Heart left ventricle (tissue), 16 donors: ENCODE measurements at places on chromosomes 1 and 21.
A peak's percentile ranks its signal among the peaks of the same experiment; 100 is the strongest.

- DNase-seq: no peak
Measured at GRCh38 chr1:65323246-65323645, 13.9 kb downstream of the DNAJC6 start.

- DNase-seq: no peak
Measured at GRCh38 chr1:209646558-209646957, 5.7 kb downstream of the LAMB3 start.

- DNase-seq: no peak
Measured at GRCh38 chr1:93738075-93738622, 56.5 kb upstream of the BCAR3 start.

DNA sequence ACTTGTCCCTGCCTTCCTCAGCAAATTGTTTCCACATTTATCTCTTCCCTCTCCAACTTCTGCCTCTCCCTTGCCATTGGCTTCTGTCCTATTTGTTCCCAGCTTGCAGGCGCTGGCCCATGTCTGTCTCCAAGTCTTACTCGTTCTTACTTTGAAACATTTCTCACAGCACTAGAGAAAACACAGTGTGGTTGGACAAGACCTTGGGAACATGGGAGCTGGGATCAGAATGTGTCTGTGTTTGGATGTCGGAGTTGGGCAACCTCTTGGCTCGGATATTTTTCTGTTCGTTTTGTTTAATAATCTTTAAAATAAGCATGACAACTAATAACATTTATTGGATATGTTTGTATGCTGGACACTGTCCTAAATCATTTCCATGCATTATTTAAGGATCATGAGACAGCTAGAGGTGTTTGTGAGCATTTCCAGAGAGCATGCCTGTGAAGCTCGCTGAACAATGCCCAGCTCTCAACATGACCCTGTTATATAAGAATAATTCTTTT lies 5.9 kb upstream of the BRWD1 start:
- peak; percentile 73 for DNase-seq

- DNase-seq: no peak
Measured at GRCh38 chr1:233393084-233393840, 65.7 kb downstream of the MAP3K21 start.

- DNase-seq: no peak
Measured at GRCh38 chr1:237146241-237146640, 104.3 kb downstream of the RYR2 start.

- DNase-seq: no peak
Measured at GRCh38 chr1:48194801-48195200, 27.7 kb upstream of the SLC5A9 start.

DNA sequence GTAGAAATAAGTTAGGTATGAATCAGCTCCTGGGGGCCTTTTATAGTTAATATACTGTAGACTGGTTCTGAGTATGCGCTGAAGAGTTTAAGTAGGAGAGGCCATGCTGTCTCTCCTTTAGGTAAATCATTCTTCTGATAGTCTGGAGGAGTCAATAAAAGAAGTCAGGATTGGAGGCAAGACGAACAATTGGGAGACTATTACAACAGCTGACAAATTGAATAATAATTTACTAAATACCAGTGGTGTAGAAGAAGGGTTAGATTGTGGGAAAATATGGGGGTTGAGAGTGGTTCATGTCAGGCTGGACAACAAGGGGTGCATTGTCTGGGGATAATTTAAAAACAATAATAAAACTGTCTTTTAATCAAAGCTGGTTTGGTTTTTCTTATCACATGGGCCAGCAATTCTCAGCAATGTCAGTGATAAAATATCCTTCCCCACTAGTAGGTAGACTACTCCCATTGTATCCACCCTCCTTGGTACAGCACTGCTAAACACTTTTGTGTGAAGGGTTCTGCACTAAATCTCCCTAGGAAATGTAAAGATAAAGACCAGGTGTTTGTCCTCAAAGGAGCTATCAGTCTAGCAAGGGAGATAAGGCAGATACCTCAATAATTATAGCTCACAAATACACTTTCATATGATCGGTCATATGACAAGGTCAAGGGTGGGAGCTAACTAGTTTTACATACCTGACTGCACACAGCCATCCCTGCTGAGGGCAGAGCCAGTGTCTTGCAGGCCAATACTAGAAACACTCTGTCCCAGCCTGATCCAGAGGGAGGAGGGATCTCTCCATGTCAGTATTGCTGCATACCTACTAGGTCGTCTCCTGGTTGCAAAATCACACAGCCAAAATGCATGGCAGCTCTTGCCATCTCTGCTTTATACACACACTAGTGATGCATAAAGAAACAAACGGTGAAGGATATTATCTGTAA lies 299.7 kb downstream of the VAV3 start:
- DNase-seq: no peak

- no peak for DNase-seq
Measured at GRCh38 chr21:40164905-40165772, 297.9 kb downstream of the PCP4 start.

- DNase-seq: no peak
Measured at GRCh38 chr1:243946946-243947345, 96.9 kb upstream of the AKT3 start.

DNA sequence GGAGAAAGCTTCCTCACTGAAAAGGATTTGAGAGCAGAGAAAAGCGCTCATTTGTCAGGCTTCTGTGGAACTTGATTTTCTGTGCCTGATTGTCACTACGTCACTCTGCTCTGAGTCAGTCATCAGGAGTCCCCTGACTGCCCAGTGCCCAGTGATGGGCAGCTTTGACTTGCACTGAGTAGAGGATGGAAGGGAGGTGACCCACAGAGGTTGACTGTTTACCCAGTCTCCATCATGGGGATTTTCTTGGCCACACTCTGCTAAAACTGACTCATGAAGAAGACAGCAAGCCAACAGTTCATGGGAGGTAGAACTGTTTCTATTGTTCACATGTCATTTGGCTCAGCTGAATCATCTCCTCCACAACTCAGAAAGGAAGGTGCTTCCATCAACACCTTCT lies 82.1 kb upstream of the DUSP10 start:
- DNase-seq: no peak

GRCh38 chr1:208756339-208756981 lies 512.3 kb upstream of the PLXNA2 start:
- no peak for DNase-seq

DNA sequence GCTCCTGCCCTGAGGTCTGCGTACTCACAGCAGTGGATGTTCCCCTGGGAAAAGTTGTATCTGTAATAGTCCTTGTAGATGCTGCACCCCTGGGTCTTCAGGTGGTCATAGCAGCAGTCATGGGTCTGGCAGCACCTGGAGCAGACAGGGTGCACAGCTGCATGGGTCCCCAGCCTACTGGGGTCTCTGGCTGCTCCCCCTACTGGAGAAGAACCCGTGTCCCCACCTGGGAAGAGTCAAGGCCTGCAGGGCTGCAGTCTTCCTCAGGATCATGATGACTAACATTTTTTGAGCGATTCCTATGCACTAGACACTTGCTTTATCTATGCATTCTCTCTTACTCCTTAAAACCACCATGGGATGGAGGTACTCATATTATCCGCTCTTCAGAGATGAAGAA lies 3.9 kb downstream of the PLA2G2D start:
- no peak for DNase-seq

DNA sequence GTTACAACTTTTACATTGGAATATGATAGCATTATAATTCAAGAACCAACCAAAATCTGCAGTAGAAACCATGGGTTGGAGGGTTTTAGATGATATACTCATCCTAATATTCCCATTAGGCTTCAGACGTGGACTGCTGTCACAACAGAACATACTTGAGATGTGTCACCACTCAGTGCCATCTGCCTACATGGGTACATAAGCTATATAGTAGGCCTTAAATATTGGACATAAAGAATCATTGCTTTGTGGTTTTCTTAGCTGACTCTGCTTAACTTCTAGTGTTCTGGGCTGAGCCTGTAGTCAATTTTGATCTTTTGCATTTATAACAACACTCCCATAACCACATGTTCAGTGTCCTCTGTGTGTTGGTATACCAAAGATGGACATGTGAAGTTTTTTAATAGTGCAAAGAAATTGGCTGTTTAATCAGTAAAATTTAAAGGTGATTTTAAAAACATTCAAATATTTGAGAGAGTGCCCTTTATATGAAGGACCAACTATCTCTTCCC lies 14.2 kb downstream of the RAP1A start:
- no peak for DNase-seq

- DNase-seq: no peak
Measured at GRCh38 chr21:35796844-35797243, 263.5 kb downstream of the SETD4 start.

GRCh38 chr1:2632051-2632430 lies 775 bp downstream of the MMEL1 start:
- DNase-seq: no peak

- no peak for DNase-seq
Measured at GRCh38 chr1:237492359-237492758, 398.4 kb downstream of the ZP4 start.

GRCh38 chr1:2103266-2103900 lies 53.2 kb downstream of the PRKCZ start:
- DNase-seq: no peak

- DNase-seq: no peak
Measured at GRCh38 chr1:19893687-19894086, 11.5 kb downstream of the OTUD3 start.

GRCh38 chr1:215114154-215114933 lies 31.8 kb downstream of the KCNK2 start:
- no peak for DNase-seq

DNA sequence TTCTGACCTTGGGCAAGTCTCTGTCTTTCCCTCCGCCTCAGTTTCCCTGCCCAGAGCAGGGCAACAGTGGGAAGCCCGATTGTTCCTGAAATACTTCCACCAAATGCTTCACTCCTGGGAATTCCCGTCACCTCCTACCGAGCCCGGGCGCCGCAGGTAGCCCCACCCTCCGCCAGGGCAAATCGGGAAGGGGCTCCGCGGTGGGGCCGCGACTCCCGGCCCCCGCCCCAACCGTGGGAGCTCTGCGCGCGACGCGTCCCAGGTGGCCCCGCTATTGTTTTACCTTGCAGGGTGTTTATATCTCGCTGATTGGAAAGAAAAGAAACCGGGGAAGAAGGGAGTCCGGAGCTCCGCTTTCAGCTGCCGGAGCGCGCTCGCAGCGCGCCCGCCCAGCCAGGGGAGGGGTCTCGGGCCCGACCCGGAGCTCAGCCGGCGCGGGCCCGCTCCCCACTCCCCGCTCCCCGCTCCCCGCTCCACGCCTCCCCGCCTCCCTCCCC lies 407 bp downstream of the IGSF3 start:
- peak; percentile 63 for DNase-seq
